Activated CD4-positive, alpha-beta T cell treated with anti-CD3 and anti-CD28 coated beads for 24 hours (primary cell): ENCODE measurements at places on chromosomes 1 and 21.

DNA sequence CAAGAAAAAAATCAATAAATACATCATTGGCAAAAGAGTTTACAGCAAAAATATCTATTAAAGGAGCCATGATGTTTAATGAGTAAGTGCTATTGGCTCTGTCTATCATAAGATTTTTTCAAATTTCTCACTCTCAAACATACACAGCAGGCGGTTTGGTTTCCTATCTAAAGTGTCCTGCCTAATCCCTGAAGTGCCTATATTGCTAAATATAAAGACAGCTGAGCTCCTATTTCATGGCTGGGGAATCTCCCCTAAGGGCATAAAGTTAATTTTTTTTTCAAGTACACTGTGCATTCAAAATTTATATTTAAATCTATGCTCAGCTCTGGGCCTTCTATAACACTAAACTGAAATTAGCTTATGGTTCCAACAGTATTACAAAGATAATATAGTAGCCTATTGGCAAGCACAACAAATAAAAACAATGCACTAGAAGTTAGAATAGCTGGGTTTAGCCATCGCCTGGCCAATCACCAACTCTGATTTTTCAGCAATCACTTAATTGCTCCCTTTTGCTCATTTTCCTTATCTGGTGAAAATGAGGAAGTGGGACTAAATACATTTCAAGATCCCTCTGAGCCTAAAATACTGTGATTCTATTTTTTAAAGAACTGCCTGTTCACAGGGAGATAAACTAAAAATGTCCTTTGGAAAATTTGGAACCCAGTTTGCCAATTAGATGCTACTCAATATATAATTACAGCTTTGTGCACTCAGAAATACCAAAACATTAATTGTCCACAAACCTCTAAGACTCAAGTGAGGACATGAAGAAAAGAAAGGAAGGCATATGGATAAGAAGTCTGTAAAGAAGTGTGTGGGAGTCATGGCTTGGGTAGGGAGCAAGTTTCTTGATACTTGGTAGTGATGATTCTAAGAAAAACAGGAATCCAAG lies 62.5 kb downstream of the WDR64 start:
- no peak for DNase-seq

DNA sequence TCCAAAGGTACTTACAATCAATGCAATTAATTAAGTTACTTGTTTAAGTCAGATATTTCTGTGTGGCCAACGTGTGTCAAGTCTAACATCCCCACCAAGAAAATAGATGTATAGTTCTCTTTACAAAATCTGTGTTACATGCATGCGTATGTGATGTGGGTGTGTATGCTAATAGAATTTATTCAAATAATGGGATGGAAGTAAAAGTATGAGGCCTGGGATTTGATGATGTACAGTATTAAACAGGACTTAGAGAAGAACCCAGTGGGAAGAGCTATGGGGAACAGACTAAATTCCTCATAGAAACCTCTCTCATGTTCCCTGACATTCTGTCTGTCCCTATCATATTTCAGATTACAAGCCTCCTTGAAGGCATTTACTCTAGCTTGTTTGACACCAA lies 72.5 kb downstream of the IFI44 start:
- DNase-seq = no peak

DNA sequence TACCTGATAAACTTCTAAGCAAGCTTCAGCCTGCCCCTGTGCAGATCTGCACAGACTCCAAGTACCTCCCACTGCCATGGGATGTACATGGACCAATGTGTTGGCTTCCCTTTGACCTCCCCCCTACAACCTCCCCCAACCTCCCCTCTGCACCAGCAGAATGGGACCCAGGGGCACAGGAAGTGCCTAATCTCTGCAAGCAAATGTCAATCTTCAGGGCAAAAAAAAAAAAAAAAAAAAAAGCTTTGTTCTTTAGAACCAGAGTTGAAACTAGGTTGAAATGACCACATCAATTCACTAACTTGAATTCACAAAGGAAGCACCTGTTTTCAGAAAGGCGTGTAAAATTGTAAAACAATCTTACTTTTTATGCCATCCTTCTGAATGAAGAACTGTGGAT lies 53.9 kb upstream of the TIAM1 start:
- no peak for DNase-seq

GRCh38 chr1:235073968-235074522 lies 54.6 kb downstream of the TOMM20 start:
- no peak for DNase-seq

DNA sequence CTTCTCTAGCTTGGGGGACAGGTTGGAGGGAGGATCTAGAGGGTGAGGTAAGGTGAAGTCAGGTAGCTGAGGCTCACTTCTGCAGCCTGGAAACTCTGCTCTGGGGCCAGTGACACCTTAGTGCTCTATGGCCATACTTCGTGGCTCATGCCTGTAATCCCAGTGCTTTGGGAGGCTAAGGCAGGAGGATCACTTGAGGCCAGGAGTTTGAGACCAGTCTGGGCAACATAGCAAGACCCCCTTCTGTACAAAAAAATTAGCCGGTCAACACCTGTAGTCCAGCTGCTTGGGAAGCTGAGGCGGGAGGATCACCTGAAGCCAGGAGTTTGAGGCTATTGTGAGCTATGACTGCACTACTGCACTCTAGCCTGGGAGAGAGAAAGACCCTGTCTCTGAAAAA lies 5.8 kb downstream of the LMNA start:
- DNase-seq = no peak
